ENCODE measurements at places on chromosomes 6 and 20.

- DNase-seq = no peak
These were observed 622.3 kb downstream of the PTPRT start for GRCh38 chr20:42567409-42567808.

DNA sequence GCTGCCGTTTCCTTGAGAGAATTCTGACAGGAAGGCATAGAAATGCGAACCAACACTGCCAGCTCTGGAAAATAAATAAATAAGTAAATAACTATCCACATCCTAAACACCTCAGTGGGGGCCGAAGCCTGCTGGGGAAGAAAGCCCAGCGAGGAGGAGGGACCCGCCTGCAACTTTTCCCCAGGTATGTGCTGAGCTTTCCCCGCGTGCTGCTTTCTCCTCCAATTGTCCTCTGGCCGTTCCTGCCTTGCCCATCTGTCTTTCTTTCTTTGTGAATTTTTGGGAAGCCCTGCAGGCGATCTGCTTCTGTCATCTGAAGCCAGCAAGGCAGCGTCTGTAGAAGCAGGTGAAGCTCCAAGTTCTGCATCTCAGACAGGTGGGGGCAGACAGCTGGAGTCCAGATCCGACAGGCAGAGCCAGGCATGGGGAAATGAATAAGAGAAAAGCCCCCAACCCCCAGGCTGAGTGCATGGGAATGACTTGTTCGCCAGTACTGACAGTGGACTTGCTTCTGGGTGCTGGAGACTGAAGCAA is 49.2 kb upstream of the IL17A start:
- no peak for DNase-seq

DNA sequence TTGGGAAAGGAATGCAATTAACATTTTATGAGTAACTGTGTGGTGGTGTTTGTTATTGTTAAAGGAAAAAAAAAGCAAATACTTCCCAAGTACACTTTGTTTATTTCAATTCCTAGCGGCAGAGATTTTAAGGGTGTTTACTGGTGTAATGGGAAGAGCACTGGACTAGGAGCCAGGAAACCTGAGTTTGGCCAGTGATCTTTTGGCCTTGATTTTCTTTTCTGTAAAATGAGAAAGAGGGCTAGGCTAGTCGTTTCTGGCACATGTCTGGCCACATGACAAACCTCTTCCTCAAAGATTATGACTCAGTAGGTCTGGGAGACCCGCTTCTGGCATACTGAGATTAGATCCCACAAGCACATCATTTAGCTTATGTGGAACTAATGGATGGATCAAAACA is 428.1 kb upstream of the NOX3 start:
- DNase-seq = no peak

GRCh38 chr6:83019741-83020140 is 45.9 kb downstream of the UBE3D start:
- no peak for DNase-seq

GRCh38 chr20:56630086-56630493 is 984 bp downstream of the TFAP2C start:
- no peak for DNase-seq

DNA sequence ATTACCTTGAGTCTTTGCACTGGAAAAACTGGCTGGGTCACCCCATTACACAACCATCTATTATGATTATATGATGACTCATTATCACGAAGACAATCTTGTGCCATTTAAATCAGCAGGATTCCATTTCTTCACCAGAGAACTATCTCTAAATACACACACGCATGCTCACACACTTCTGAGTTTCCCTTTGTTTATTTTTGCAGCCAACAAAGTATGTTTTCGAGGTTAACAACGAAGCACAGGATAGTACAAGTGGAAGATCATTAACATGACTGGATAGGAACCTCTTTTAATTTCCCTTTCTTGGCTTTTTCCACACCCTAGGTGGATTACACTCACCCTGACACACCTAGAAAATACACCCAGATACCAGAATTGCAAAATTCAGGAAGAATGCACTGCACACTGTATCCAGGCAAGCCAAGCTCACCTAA is 18.9 kb downstream of the PERP start:
- no peak for DNase-seq

- no peak for DNase-seq
These were observed 30.4 kb upstream of the PI16 start for GRCh38 chr6:36924131-36924530.

GRCh38 chr6:35049900-35050756 is 91.0 kb downstream of the TCP11 start:
- no peak for DNase-seq

DNA sequence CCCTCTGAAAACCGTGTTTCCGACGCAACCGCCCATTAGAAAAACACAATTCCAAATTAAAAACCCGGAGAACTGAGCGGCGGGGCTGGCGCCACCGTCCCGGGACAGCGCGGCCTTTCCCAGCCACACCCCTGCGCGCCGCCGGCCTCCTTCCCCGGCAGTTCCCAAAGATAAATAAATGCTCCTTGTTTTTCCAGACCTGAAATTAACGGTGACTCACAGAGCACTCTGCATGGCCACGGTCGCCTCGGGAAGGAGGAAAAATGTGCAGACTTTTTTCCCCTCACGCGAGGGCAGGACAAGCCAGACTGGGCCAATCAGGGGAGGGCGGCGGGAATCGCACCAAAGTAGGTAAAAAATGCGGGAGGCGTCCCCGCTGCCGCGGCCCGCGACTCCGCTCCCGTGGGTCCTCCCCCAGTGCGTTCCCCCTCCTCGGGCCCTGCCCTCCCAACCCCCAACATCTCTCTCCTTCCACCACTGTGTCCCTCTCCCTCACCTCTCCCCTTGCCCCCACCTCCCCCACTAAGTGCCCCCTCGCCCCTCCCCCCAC is 828 bp upstream of the DSTN start:
- DNase-seq = no peak

GRCh38 chr6:38067263-38067980 is 247.9 kb downstream of the ZFAND3 start:
- DNase-seq = no peak

GRCh38 chr6:44233567-44234100 is 10.2 kb downstream of the SLC29A1 start:
- no peak for DNase-seq

DNA sequence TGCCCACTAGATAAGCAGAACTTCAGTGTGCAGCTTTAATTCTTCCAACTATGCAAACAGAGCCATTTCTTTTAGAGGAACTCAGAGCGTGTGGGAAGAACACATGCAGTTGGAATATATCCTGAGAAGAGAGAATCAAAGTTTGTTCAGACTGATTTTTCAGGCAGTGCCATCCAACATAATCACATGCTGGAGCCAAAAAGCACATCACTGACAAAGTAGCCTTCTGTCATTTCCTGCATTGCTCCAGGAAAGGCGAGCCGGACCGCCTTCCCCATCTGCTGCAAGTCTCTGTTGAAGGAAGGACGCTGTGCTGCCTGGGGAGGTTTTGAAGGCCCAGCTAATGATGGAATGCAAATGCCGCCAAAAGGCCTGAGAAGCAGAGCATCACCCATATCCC is 98.4 kb downstream of the DOK5 start:
- DNase-seq = no peak

DNA sequence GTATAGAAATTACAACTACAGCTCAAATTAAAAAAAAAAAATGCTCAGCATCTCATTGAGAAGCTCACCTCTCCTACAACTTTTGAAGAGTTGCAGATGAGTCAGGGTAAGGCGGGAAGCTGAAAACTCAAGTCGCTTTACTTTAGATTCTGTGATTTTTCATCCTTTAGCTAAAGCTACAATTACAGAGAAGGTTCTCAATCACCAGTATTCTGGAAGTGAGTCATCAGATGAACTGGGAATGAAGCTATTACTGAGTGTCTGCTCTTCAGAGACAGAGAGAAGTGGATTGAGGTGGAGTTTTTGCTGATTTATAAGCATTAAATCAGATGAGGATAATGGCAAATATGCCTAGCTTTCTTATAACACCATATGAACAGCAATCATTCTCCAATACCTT is 91.9 kb downstream of the TFAP2A start:
- DNase-seq = no peak

DNA sequence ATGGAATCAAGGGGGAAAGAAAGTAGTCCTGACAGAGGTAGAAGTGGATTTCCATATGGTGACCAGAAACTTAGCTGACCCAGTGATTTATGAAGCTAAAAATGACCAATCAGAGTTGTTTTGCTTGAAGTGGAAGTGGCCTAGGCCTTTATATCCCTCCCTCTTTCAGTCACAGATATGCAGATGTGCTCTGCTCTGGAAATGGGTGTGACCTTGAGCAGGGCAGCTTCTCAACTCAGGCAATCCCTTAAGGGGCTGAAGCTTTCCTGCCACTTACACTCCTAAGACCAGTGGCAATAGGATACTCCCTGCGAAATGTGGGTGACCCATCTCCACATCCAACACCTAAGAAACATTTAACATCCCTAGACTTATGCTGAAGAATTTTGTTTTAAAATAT is 256.6 kb downstream of the EYS start:
- no peak for DNase-seq

- DNase-seq = no peak
These were observed 93.3 kb upstream of the GCM1 start for GRCh38 chr6:53241938-53242337.

- DNase-seq = no peak
These were observed 116.6 kb upstream of the PROKR2 start for GRCh38 chr20:5433352-5433751.

DNA sequence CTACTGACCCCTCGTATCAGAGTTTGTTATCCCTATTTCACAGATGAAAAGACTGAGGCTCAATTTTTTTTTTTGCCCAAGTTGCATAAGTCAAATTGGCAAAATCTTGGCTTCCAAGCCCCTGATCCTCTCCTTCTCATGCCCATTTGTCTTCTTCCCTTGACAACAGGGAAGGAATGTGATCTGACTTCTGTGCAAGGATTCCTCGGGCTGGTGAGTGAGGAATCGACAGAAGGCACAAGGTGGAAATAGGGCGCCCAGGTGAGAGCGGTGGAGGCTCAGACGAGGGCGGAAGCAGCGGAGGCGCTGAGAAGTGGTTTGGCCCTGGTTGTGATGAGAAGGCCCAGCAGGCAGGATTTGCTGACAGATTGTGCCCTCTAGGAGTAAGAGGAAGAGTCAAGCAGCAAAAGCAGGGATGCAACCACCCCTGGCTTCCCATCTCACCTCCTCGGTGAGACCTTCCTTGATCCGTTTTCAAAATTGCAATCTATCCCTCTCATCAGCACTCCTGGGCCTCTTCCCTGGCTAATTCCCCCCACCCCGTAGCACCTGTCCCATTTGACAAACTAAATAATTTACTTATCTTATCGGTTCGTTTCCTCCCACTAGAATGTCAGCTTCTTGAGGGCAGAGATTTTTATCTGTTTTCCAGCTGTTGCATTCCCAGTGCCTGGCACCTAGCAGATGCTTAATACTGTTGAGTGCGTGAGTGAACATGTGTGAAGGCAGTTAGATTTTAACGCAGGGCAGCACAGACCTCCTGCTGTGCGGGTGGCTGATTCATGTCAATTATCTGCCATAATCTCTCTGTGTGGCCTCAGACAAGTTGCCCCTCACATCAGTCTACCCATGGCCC is 3.7 kb upstream of the SIRPA start:
- DNase-seq = no peak

- DNase-seq = no peak
These were observed 71.7 kb upstream of the MAP3K4 start for GRCh38 chr6:160919723-160920440.

DNA sequence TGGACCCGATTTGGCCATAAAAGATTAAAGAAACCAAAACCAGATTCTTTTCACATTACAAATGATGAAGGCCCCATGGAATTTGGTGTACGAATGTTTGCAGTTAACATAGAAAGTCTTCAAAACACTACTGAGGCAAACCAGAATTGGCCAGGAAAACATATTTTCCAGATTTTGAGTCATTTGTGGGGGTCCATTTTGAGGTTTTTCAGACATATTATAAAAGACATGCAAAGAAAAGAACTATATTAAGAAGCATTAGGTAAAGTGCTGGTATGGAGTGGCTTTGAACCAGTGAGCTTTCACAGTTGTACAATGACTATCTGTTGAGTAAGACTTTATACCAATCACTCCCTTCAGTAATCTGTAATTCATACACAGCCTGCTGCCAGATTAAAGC is 168.9 kb upstream of the COL21A1 start:
- DNase-seq = no peak

- DNase-seq = no peak
These were observed 11.2 kb upstream of the SPAG4 start for GRCh38 chr20:35604449-35604747.

DNA sequence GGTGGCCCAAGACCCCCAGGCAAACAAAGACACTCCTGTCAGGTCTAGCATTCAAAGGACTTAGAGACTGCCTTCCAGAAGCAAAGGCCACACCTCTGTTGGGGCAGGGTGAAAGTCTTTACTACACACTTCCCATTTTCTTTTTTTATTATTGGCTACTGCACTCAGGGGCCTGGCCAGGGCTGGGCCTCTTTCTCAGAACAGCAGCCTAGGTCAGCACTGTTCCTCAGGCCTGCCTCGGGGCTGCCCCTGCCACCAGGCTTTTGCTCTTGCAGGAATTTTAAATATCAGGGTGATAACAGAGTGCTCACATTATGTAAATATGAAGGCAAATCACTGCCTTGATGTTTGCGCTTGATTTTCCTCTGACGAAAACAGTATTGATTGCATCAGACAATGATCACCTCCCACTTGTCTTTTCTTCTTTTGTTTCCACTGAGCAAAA is 18.5 kb downstream of the GSTA4 start:
- DNase-seq = no peak

- DNase-seq = no peak
These were observed 79.7 kb downstream of the FGD2 start for GRCh38 chr6:37085198-37085597.
